Muscle of arm (tissue), 14 donors: ENCODE measurements at places on chromosomes 2 and 18. TPM values are rescaled to one million over a fixed set of nuclear protein-coding genes. Genes with fewer than 3 reads are reported as not detected.

DNA sequence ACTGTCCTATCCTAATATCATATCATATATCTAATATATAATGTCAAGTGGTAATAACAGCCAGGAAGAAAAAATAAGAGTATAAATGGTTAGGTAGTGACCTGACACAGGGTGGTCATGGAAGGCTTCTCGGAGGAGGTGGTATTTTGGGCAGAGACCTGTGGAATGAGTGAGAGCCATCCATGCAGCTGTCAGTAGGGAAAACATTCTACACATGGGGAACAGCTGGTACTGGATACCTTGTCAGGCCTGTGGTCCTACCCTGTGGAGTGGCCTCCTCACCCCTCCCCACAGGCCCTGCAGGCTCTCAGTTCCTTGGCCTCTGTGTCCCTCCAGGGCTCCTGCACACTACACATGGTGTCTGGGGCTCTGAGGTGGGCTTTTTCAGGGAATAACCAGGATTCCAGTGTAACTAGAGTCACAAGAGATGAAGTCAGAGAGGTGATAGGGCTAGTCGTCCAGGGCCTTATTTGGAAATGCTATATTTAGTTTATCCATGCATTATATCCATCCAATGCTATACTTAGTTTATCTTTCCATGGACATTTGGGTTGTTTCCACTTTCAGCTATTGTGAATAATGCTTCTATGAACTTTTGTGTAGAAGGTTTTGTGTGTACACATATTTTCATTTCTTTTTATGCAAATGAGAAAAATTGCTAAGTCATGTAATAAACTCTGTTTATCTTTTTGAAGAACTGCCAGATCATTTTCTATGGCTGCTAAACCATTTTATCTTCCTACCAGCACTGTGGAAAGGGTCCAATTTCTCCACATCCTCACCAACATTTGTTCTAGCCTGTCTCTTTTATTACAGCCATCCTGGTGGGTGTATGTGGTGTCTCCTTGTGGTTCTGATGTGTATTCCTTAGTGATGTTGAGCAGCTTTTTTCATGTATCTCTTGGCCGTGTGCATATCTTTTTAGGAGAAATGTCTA lies 75.6 kb downstream of the TPGS2 start:
- no peak for DNase-seq

DNA sequence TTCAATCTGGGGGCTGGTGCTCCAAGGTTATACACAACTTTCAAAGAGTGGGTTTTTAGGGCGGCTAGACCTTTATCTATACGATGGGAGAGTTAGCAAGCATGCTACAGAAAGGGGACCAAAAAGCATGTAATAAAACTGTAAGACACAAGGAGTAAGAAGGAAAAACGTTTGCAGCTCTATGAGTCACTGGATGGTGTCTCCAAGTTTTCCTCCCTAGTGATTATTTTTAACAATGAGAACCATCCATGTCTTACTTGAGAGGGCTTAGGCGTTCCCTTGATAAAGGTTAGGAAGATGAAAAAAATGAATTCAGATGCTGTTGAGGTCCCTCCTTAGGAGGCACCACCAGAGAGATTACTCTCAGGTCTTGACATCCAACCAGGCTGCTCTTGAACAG lies 75.9 kb downstream of the HRH4 start:
- DNase-seq: peak; percentile 21

- no peak for DNase-seq
Measured at GRCh38 chr2:96984300-96984699, 2.1 kb downstream of the FAM178B start.

- no peak for DNase-seq
Measured at GRCh38 chr2:205629091-205629776, 53.1 kb upstream of the NRP2 start.

- DNase-seq: no peak
Measured at GRCh38 chr18:54222922-54223567, 1.4 kb downstream of the MBD2 start.

- no peak for DNase-seq
Measured at GRCh38 chr18:62618735-62619134, 95.9 kb downstream of the ZCCHC2 start.

DNA sequence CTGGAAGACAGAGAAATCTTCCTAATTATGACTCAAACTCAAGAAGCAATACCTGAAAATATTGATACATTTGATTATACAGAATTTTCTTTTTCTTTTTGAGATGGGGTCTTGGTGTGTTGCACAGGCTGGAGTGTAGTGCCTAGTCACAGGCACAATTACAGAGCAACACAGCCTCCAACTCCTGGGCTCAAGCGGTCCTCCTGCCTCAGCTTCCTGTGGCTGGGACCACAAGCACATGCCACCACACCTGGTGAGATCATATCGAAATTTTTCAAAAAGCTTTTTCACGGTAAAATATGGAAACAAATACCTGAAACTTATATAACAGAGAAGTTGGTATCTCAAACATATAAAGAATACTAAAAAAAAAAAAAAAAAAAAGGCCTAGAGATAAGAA lies 27.9 kb downstream of the TGFBRAP1 start:
- DNase-seq: no peak

- DNase-seq: no peak
Measured at GRCh38 chr18:76499637-76500340, 4.7 kb upstream of the ZNF516 start.

DNA sequence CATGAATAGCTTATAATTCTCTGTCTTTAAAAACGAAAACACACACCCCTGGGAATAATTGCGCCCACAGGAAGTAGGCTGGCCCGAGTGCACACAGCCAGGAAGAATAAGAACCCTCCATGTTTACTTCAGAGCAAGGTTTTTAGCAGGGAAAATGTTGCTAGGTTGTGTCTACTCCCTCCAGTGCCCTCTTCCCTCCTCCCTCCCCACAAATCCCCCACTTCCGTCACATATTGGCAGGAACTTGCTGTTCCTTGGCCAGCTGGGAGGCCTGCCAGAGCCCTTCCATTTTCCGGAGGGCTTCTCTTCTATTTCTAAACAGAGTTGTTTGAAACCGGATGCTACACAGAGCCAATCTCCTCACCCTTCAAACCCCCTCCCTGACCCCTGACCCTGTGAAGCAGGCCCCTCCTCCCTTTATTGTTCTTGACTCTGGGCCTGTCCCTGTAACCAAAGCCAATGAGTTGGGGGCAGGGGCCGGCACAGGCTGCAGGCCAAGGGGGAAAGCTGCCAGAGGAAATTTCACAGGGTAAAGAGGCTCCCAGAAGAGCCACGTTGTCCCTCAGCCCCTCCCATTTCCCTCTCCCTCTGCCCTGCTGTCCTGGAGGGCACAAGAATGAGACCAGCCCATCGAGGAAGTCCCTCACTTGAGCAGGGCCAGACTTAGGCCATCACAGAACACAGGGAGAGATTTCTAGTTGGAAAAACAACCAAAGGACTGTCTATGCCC lies 49.8 kb upstream of the LGALSL start:
- DNase-seq: peak; percentile 88

DNA sequence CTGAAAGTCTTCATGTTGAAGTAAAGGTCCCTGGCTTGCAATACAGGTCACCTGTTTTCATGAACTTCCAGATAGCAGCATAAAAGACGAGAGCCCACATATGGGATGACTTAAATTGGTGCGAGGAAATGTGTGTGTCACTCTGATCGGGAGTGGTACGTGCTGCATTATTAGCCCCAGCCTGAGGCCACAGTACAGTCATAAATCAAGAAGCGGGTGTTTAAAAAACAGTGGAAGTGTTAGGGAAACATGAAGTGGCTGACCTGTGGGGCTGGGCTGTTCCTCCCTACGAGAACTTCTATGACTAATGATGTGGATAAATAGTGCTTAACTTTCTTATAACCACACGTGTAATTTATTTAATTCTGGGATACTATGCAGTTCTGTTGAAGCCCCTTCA lies 24.4 kb downstream of the RDH14 start:
- no peak for DNase-seq

- DNase-seq: peak; percentile 69
Measured at GRCh38 chr18:59041819-59042815, 97.6 kb upstream of the SEC11C start.

- no peak for DNase-seq
Measured at GRCh38 chr2:154603682-154604081, 94.8 kb upstream of the KCNJ3 start.

GRCh38 chr18:59067873-59068272 lies 71.8 kb upstream of the SEC11C start:
- DNase-seq: no peak

GRCh38 chr2:230797515-230798495 lies 66.9 kb upstream of the ITM2C start:
- DNase-seq: no peak

DNA sequence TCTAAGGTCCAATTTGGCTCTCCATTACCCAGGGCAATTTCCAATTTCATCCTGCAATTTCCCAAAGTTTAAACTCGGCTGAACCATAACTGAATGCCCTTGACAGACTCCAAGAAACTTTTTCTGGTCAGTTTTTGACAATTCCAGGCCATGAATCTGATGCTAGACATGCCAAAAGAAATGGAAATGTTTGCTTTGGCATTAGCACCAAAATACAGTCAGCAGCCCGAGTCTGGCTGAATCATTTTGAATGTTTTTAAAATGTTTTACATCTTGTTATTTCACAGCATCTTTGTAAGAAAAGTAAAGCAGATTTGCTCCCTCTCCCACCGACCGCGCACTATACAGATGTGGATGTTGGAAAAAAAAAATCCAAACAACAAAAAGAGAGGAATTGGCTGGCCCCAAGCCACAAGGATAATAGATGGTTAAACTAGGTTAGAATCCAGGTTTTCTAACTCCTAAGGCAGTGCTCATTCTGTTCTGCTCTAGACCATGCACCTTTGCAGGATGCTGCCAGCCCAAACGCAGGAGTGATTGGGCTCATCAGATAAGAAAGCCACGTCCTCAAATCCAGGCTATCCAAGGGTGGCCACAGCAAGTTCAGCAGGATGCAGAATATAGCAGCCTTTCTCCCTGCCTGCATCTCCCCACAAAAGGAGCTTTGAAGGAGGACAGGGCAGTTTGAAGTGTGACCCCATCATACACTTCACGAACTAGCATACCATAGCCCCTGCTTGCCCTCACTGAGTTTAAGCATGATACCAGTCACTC lies 167.5 kb downstream of the ALK start:
- DNase-seq: no peak

GRCh38 chr2:234364661-234365060 lies 132.2 kb downstream of the ARL4C start:
- DNase-seq: no peak

The C2orf66 gene
- polyA plus RNA-seq: 0.27 TPM

The CKAP2L gene
- polyA plus RNA-seq: 8.2 TPM

The NEU4 gene
- 5.2 TPM for polyA plus RNA-seq

The TTLL4 gene
- polyA plus RNA-seq: 24.5 TPM

The DOCK10 gene
- polyA plus RNA-seq: 15.8 TPM

The FAM124B gene
- 10.0 TPM for polyA plus RNA-seq

The C2orf80 gene
- not detected for polyA plus RNA-seq
